ENCODE measurements at places on chromosomes 3 and 15.

DNA sequence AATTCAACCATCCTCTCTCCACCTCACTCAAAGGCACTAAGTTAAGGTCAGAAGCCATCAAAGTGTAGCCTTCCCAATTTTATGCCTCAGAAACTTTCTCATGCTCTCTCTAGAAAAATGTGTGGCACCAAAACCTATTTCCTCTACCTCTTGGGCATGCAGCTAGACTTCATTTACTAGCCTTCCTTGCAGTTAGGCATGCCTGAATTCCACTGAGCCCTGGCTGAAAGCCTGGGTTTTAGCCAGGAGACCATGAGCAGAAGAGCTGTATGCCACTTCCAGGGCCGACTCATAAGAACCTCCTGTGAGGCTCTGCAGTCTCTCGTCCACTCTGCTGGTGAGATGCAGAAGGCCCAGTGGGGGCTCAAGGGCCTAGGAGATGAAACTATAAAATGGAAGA, 145.0 kb downstream of the MYLK start:
- DNase-seq: no peak

DNA sequence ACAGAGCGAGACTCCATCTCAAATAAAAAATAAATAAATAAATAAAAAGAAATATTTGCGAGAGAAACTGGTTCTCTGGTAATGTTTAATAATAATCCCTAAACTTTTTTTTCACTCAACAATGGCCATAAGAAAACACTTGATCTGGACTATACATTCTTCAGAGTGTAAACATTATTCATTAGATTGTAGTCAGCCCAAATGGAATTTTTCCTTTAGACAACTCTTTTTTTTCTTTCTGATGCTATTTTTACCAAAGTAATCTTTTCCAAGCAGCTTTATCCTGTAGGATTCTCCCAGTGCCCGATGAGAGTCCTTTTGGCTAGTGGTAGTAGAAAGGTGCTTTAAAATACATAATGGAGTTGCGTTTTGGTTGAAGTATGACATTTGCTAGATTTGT, 90.4 kb downstream of the NEDD4 start:
- no peak for DNase-seq

GRCh38 chr15:43525131-43525530, 7.7 kb downstream of the MAP1A start:
- no peak for DNase-seq

GRCh38 chr15:50295966-50296365, 30.4 kb upstream of the HDC start:
- DNase-seq: no peak

- DNase-seq: no peak
Observed at GRCh38 chr15:68389936-68390817, 41.8 kb downstream of the ITGA11 start.

DNA sequence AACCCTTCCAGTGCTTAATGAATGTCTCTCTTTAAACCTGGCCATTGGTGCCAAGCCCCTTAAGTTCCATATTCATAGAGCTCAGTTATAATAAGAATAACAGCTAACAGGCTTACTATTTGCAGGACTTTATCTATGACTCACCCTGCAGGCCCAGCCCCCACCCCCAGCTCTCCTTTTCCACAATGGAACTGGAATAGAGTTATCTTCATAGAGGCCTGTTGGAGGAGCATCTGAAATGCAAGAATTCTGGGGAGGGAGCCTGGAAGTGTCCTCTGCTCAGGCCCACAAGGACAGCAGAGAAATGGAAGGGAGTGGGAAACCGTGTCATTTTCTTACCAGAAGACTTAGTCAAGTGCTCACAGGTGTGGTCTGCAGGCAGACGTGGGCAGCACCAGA, 52.8 kb downstream of the SEMA5B start:
- no peak for DNase-seq

GRCh38 chr3:7999384-7999783, 502.2 kb upstream of the LMCD1 start:
- DNase-seq: no peak

GRCh38 chr3:127104586-127104985, 88.3 kb upstream of the PRR23E start:
- DNase-seq: no peak

DNA sequence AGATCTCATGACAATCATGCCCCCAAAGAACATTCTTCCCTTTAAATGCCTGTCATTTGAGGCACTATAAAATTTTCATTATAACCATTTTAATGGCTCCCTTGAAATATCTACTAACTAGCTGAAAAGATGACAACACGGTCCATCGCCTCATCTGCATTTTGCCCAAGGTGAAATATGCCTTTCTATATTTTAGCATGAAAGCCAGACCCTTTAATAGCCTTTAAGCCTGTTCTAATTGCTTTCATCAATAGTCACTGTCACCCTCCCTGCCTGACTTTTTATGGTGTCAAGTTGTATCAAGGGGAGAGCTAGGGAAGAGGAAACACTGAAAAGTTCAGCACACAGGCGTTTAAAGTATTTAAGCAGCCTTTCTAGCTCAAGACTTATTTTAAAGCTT, 144.1 kb upstream of the PRICKLE2 start:
- DNase-seq: no peak

GRCh38 chr3:129593595-129594339, 12.7 kb downstream of the PLXND1 start:
- no peak for DNase-seq

DNA sequence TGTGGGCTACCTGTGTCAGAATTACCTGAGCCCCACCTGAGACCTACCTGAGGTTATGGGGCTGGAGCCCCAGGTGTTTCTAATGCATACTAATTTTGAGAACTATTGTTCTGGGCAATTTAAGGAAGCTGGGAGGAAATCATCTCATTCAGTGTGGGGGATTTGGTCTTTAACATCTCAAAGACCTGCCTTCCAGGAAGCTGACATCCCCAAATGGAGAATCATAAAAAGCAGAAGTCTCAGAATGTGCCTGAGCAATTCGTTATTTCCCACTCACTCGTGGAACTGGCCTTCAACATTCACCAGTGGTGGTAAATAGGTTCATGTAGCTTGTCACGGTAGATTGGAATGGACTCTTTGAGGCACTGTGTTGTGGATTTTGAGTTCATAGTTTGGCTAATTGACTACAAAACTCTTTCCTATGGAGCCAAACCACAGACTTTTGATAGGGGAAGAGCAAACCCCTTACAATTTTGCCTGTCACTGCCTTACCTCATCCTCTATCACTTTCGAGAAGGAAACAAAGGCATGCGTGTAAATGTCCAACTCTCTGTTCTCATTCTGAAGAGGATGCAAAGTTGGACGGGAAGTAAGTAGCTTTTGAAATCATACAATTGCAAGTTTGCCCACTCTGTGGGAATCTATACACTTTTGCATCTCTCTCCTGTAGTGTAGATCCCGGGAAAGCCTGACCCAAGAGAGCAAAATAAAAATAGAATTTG, 521.0 kb upstream of the MDFIC2 start:
- no peak for DNase-seq

GRCh38 chr15:91496754-91497691, 356.5 kb upstream of the SLCO3A1 start:
- no peak for DNase-seq

DNA sequence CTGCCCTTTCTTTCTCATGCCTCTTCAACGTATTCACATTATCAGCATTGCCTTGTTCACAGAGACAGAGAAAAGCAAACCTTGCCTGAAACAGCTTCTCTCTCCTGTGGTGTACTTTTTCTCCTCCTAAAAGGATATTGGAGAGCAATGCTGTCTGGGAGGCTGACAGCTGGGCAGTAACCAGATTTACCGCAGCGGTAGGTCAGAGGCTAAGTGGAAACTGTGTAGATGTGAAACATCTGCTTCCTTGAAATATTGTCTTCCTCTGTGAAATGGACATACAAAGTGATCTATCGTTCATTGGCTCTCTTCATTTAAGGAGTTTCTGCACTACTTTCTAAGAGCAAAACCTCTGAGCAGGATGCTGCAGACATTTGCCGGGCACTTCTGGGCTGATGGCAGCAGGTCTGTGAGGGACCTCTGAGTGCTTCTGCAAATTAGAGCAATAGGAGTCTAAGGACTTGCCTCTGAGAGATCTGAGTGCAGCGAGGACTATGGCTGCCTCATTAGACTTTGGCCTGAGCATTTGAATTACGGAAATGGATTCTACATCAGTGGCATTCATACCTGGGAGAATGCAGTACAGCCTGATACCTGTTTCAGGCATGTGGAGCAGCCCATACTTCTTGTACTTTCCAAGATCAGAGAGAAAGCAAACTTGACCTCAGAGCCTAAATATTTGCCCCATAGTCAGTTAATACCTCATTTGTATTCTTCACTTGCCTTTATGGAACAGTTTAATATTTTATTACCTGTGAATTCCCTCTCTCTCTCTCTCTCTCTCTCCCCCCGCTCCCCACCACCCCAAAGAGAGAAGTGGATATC, 260.5 kb upstream of the TPRG1 start:
- no peak for DNase-seq

GRCh38 chr15:29826908-29827820, 4.9 kb upstream of the TJP1 start:
- DNase-seq: no peak

- no peak for DNase-seq
Observed at GRCh38 chr15:42719043-42719442, 17.9 kb downstream of the CDAN1 start.

- DNase-seq: no peak
Observed at GRCh38 chr3:100169201-100169920, 55.1 kb upstream of the FILIP1L start.

GRCh38 chr3:11791339-11792200, 55.1 kb downstream of the TAMM41 start:
- no peak for DNase-seq

GRCh38 chr3:169146179-169146665, 517.3 kb downstream of the MECOM start:
- no peak for DNase-seq

- no peak for DNase-seq
Observed at GRCh38 chr3:114214542-114215341, 22.6 kb downstream of the ZNF80 start.

GRCh38 chr3:74527566-74527965, 86.9 kb downstream of the CNTN3 start:
- no peak for DNase-seq

- no peak for DNase-seq
Observed at GRCh38 chr3:38238416-38239008, 27.1 kb upstream of the SLC22A13 start.

DNA sequence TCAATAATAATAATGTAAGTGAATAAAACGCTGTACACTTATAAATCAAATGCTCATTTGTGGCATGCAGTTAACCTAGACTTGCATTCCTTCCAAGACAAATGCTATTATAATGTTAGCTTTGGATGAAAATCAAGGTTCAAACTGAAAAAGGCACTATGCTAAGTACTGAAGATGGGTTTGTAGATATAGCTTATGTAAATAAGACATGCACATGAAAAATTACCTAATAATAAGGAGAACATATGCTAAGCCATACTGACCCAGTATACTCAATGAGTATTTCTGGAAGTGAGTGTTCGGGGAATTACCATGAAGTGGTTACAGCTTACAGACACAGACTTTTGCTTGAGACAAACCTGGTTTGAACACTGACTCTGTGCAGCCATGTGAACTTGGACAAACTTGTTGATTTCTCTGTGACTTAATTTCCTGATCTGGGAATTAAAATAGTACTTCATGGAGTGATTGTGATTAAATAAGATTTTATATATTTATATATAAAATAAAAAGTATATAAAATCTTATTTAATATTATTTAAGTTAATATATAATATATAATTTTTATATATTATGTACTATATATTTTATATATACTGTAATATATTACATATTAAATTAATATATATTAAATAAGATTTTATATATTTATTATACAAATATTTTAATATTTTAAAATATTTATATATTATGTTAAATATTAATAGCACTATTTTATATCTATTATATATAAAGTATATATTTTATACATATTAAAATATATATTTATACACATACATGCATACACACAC, 159.2 kb downstream of the ZPLD1 start:
- no peak for DNase-seq

DNA sequence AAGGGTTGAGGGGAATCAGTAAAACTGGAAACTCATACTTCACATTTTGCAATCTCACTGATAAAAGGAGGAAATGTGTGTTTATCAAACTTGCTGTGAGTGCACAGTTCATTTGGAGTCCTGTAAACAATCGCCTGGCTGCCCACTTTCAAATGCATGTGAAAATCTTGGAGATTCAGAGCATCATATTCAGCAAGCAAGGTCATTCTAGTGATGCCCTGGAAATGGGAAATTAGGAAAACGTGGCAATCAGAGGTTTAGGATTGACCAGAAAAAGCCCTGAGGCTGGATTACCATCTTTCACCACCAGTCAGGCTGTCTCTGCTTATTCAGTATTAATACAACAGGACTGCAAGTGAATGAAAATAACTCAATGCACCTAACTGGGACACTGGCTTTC, 23.9 kb downstream of the DPH6 start:
- DNase-seq: no peak

GRCh38 chr3:42698216-42698910, 4.2 kb downstream of the HHATL start:
- DNase-seq: no peak

DNA sequence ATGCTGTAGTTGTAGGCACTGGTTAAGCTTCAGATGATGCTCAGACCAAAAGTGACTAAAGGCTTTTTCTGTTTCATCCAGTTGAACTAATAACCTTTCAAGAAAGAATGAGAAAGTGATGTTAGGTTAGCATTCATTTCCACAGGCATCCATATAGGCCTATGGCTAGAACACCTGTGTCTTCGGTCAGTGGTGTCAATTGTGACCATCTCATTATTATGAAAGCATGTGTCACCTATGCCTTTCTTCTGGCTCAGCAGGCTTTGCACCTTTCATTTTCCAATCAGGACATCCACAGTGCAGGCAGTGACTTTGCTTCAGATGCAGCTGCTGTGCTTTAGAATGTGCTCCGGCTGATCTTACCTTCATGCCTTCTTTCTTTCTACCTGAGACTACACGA, 57.9 kb downstream of the B3GNT5 start:
- DNase-seq: no peak

- DNase-seq: no peak
Observed at GRCh38 chr3:189272500-189273119, 100.8 kb downstream of the TPRG1 start.

DNA sequence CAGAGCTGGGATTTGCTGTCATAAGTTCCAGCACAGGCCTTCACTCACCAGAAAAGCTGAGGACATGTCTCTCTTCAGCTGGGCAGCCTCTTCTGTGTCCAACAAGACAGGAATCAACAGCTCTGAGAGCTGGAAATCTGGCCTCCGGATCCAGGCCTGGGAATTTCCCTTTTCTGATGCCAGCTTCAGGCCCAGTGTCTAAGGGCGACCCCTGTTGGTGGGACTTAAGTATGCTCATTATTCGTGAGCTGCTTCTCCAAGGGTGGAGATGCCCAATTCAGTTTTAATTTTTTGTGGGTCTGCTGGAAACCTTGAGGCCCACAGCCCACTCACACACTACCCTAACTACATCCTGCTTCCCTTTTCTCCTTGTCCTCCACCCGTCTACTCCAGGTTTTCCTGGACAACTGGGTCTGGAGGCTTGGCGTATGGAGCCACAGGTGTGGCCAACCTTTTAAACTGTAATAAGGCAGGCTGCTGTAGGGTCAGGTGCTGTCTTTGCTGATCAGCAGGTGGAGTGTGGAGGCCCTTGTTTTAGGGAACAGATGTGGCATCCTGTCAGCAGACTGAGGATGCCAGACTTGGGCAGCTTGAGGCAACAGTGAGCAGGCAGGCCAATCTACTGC, 2.6 kb upstream of the CEMIP start:
- peak; percentile 29 for DNase-seq

All from activated CD8-positive, alpha-beta memory T cell treated with anti-CD3 and anti-CD28 coated beads for 1 hour (primary cell).